ENCODE measurements at places on chromosomes 1 and 21.

GRCh38 chr1:219783605-219784235 is 144.6 kb downstream of the SLC30A10 start:
- DNase-seq = no peak

GRCh38 chr1:33298623-33299277 is 22.1 kb downstream of the A3GALT2 start:
- DNase-seq = peak; percentile 75

DNA sequence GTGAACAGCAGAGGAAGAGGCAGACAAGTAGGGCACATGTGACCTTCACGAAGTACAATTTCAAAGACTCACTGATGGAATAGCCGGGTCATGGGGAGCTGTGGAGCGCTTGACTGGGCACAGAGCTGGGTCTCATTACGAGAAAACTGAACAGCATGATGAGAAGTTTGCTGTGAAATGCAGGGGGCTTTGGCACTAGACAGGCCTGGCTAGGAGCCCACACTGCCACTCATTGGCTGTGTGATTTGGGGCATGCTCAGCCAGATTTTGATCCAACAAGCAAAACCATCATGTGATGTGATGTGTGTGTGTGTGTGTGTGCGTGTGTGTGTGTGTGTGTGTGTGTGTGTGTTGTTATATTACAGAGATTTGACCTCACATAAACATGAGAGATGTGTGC is 4.9 kb upstream of the IFNGR2 start:
- DNase-seq = no peak

- DNase-seq = no peak
Observed at GRCh38 chr1:7539769-7540175, 231.3 kb upstream of the VAMP3 start.

DNA sequence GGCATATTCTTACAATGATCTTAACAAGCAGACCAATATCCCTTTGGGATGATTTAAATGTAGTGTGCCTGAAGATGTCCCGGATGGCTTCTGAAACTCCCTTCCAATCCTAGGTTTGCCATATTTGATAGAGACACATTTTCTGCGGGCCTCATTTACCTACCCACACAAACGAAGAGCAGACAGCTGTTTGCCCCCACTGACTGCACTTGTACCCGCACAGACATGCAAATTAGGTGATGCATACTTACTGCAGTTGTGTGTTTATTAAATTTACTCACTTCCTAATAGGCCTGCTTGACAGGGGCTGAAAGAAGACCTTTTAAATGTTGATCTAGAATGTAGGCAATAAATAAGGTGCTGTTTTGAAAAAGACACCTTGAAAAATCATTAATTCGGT is 257.9 kb upstream of the RRP15 start:
- no peak for DNase-seq

GRCh38 chr1:70195342-70195741 is 10.0 kb downstream of the LRRC40 start:
- no peak for DNase-seq

DNA sequence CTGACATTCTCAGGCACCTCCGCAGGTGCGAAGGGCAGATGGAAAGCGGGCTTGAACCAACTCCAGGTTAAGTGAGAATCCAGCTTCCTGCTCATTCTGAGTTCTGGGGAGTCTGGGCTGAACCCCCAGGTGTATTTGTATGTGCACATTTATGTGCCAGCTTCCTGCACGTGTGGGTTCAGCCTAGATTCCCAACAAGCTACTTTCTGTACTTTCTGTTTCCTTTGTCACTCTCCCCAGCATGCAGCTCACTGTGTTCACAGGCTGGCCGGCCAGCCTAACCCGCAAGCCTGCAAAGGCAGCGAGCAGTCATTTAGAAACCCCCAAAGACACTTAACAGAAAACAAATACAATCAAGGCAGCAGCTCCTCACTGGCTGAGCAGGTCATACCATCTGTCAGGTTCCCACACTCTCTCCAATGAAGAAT is 1.3 kb upstream of the IL19 start:
- peak; percentile 30 for DNase-seq

- DNase-seq = no peak
Observed at GRCh38 chr1:223631956-223632355, 33.5 kb downstream of the CAPN8 start.

GRCh38 chr1:193105821-193106177 is 585 bp upstream of the GLRX2 start:
- DNase-seq = no peak

DNA sequence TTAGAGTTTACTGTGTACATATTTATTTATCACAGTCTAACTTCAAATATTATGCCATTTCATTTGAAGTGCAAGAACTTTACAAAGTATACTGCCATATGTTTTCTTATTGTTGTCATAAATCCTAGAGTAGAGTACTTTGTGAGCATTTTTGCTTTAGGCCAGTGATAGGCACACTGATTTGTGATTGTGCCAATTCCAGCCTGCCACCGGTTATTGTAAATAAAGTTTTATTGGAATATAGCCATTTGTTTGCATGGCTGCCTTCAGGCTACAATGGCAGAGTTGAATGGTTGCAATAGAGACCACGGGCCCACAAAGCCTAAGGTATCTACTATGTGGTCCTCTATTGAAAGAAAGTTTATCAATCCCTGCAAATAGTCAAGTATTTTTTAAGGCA is 175.8 kb upstream of the GALNT2 start:
- no peak for DNase-seq

- DNase-seq = no peak
Observed at GRCh38 chr1:53412285-53413174, 46.7 kb upstream of the DMRTB1 start.

DNA sequence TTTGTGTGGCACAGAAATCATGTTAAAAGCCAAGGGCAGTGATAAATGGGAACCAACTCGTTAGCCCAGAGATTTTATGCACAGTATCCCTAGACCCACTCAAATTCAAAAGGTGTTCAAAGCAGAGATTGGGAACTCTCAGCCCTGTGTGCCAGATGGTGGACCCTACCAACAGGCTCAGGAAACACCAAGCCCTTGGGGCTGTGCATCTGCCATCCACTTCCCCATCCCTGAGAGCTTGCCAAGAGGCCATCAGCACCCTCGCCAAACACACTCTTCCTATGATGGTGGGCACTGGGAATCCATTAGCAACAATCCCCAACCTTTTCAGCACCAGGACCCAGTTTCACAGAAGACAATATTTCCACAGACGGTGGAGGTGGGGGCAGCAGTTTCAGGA is 194.2 kb upstream of the NFIA start:
- DNase-seq = no peak

GRCh38 chr1:43274125-43274803 is 4.5 kb downstream of the TMEM125 start:
- DNase-seq = no peak

- no peak for DNase-seq
Observed at GRCh38 chr1:37629726-37630425, 4.8 kb downstream of the RSPO1 start.

- DNase-seq = no peak
Observed at GRCh38 chr1:27536010-27536757, 46.2 kb upstream of the WASF2 start.

DNA sequence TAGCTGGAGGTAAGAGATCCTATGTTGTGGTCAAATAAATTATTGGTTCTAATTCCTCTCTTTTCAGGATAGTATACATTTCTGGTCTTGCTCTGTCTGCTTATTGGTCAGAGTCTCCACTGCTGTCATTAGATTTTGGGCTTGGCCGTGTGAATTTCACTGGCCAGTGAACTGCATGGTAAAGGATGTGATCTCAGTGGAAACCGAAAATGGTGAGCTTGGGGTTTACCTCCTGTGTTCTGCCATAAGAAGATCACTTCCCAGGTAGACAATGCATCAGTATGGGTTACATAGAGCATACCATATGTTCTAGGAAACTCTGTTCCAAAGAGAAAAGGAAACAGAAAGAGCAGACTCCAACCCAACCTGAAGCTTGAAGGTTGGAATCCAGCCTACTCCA is 1123.3 kb upstream of the B3GALT2 start:
- DNase-seq = no peak

GRCh38 chr1:30545365-30545764 is 178.0 kb downstream of the MATN1 start:
- no peak for DNase-seq

DNA sequence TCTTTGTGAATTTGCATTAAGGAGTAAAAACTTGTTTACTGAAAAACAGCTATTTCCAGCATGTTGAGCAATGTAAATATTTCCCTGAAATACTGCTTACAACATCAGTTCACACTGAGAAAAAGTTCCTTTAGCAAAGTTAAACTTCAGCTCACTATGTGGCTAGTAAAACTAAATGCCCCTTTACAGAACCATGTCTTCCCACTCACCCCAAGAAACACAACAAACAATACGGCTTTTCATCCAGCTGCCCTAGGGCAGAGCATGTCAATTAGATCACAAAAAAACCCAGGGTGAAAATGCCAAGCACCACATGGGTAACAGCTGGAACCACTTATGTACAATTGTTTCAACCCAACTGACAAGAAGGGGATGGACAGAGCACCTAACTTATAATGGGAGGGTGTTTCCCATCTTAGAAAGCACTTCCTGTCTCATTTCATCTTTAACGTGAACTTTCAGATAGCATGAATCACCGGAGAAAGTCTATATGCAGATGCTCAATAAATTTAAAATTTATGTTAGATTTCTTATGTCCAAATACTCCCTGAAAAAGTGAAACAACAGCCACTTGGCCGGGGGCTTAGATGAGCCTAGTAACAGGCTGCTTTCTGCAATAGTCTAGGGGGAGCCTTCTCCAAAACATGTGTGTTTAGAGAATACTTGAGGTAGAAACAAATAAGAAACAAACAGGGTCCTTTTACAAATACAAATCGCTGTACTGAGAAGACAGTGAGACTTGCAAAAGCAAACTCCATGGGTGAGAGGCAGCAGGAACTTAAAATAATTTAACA is 6.6 kb downstream of the NID1 start:
- DNase-seq = no peak

DNA sequence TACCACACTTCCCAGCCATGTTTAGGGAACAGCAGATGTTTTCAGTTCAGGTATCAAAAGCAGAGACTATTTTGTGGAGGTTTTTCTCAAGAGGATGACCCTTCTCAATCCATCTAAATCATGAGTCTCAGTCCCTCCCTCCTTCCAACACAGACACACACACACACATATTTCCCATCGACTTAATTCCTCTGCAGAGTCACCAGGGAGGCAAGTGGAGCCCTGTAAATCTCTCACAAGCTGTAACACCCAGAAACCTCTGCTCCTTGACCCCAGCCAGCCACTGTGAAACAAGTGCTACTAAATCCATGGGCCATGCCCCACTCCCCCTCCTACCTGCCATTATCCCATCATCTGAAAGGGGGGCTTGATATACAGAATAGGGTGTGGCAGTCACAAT is 10.6 kb upstream of the KCND3 start:
- no peak for DNase-seq

DNA sequence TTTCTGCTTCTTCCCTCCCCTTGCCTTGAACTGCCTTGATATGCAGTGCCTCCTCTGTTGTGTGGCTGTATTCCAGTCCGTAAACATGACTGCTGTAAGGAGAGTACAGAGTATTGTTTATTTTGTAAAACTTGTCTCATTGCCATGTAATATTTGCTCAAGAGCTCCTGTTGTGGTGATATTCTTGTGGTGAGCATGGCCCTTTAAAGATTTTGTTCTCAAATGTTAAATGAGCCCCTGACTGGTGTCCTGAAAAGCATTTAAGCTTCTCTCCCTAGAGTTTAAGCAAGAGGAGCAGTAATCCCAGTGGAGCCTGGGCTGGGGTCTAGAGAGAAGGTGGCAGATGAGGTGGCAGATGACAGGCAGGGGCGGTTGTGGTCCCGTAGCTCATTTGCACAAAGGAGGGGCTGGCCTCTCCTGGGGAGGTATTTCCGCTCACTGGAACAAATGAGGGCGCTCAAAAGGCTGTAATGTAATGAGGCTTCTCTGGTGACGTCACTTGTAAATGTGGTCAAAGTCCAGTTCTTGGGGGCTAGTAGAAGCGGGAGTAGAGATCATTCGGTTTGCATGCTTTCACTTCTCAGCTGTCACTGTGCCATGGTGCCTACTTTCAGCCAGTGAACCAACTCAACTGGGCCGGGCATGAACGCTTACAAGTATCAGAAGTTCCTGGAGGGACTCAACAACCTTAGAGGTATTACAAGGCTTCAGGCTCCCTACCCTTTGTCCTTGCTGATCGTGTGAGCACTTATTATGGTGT is 46.0 kb upstream of the MACF1 start:
- DNase-seq = peak; percentile 8

DNA sequence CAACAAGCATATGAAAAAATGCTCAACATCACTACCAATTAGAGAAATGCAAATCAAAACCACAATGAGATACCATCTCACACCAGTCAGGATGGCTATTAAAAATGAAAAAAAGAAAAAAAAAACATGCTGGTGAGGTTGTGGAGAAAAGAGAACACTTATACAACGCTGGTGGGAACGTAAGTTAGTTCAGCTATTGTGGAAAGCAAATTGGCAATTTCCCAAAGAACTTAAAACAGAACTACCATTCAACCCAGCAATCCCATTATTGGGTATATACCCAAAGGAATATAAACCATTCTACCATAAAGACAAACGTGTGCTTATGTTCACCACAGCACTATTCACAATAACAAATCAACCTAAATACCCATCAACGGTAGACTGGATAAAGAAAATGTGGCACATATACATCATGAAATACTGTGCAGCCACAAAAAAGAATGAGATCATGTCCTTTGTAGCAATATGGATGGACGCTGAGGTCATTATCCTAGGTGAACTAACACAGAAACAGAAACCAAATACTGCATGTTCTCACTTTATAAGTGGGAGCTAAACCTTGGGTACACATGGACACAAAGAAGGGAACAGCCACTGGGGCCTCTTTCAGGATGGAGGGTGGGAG is 49.5 kb downstream of the LYST start:
- no peak for DNase-seq

DNA sequence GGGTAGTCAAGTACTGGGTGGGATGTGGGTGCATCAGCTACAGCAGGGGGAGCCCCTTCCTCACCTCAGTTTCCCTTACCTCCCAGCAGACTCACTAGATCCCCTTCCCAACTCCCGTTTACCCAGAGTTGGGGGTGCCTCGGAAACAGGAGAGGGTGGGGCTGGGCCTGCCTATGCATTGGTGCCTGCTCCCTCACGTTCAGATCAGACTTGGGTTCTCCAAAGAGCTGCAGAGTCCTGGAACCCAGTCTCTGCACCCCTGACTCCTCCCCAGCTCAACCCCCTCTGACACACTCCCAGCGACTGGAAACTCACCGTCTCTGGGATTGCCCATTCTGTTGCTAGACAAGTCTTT is 6.0 kb downstream of the FOXO6 start:
- DNase-seq = no peak

GRCh38 chr1:235142991-235143390 is 14.4 kb upstream of the TOMM20 start:
- DNase-seq = no peak
